Muscle of leg (tissue), 16 donors: ENCODE measurements at places on chromosomes 13 and 19. TPM values are rescaled to one million over a fixed set of nuclear protein-coding genes. Genes with fewer than 3 reads are reported as not detected.

The MBD3L1 gene
- total RNA-seq: not detected

The PSG6 gene
- total RNA-seq: 0.53 TPM

The ZNF729 gene
- total RNA-seq: 0.04 TPM

The NALCN gene
- total RNA-seq: 0.89 TPM

The TMEM150B gene
- 0.53 TPM for total RNA-seq

The JAK3 gene
- total RNA-seq: 1.5 TPM

The ZNF99 gene
- 0.22 TPM for total RNA-seq
